ENCODE measurements at places on chromosomes 6 and 20.
A peak's percentile ranks its signal among the peaks of the same experiment; 100 is the strongest.

DNA sequence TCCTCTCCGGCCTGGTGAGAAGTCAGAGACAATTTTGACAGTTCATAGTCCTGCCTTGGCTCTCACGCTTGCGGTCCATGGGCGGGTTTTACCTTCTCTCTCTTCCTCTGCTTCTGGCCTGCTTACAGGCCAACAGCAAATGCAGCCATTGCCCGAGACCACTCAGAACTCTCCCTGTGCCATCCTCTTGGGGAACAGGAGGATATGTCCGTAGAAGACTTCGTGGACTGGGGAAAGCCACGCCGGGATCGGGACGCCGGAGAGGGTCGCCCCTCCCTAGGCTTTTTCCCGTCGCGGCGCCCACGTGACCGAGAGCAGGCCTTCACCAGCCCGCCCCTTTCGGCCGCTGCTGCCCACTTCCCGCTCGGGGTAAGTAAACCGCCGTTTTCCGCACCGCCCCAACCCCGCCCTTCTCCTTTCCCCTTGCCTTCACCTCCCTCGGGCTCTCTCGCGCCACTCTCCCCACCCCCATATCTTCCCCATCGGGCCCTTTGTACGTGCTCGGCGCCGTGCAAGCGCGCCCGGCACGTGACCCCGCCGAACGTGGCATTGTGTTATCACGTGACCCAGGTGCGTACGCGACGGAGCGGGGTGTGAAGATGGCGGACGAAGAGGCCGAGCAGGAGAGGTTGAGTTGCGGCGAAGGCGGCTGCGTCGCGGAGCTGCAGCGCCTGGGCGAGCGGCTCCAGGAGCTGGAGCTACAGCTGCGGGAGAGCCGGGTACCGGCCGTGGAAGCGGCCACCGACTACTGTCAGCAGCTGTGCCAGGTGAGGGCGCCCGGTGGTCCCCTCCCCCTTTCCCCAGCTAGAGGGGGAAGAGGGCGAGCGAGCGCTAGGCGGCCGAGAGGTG is at the start of gene ZNF292:
ZNF292 (plus strand) TSS at position 573 of the 849 bp plus-strand sequence; CDS start at position 600, 27 bp downstream.
- DNase-seq, result peak; percentile 98

GRCh38 chr6:165991341-165991740 is 176.3 kb downstream of the TBXT start:
- DNase-seq, result no peak

DNA sequence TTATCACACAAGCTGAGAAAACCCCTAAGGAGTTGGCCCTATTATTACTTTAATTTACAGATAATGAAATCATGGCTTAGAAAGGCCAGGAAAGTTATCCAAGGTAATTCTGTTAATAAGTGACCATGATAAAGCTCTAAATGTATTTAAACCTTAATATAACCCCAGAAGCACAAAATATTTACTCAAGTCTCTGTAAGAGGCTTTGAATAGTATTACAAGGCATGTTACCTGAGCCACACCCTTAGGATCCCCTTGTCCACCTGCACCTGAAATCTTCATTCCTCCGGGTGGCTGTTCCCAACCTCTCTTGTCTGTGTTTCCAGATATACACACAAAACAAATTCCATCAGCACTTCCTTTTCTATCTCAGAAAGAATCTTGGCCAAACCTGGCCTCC is 271.6 kb upstream of the BMP2 start:
- DNase-seq, result no peak

DNA sequence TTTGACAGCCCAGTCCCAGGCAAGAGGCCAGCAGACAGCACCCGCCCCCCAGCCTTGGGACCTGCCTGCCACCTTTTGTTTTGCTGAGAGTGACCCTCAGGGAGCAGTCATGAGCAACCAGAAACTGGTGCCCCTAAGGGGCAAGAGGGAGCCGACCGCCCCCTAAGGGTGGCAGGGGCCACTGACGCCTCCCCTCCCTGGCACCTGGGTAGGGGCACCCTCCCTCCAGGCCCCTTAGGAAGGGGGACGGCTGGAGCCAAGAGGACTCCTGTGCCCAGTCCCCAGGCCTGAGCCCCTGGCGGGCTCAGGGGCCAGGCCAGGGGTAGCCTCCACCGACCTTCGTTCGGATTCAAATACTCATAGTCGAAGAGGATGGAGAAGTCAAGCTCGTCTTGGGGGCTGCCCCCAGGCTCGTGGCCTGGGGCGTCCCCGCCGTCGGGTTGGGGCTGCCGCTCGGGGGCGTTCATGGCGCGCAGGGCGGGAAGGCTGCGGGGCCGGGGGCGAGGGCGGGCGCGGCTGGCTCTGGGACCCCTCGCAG is 417 bp downstream of the NFATC2 start:
- no peak for DNase-seq

DNA sequence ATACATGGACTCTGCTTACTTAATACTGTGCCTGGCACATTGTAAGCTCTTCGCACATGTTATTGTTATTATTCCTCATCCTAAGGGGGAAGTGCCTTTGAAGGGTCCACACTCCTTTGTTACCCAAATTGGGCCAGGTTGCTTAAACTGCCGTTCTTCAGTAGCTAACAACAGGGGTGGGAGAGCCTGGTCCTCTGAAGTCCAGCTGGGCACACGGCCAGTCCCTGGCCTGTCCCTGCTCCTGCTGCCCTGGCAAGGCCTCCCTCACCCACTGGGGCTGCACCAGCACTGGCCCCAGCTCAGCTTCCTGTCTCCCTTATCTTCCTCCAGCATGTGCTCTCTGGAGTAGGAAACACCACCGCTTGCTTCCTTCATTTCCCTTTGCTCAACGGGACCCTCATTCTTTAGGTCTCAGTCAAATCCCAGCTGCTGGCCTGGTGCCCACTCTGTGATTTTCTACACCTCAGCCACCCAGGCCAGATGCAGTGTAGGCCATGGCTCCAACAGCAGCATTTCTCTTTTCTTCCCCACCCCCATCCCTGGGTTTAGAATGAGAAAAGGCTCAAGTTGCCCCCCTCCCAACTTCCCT is 5.5 kb upstream of the PROCR start:
- DNase-seq, result peak; percentile 4

DNA sequence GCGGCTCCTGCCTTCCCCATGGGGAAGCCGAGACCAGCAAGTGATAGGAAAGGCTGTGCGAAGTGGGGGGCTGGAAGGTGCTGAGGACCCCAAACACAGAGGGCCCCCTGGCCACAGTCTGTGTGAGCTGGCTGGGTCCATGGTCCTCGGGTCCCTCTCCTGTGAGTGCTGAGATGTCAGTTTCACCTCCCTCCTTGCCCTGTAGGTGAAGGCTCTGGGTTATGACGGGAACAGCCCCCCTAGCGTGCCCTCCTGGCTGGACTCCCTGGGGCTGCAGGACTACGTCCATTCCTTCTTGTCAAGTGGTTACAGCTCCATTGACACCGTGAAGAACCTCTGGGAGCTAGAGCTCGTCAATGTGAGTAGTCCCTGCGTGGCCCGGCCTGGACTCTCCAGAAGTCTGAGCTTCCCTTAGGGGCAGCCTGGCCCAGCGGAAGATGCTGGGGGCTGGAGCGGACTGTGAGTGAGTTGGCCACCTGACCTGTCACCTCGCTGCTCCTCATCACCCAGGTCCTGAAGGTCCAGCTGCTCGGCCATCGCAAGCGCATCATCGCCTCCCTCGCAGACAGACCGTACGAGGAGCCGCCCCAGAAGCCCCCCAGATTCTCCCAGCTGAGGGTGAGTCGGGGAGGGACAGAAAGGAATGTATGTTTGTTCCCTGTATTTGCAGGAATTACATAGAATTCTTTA is 61.7 kb downstream of the TCP11 start:
- no peak for DNase-seq

DNA sequence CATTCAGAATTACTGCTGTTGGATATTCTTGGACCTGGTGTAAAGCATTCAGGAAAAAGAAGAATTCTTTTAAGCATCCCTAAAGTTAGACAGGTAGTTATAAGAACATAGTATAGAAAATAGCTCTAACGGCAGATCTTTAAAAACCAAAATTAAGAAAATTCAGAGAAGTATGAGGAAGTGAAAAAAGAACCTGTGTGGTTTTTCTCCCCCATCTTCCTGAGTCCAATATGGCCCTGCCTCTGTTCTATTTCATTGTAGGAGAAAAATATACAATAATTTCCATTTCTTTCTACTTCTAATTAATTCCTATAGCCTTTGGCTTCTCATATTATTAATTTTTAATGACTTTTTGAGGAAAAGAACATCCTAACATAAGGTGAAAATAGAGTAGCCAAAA is 47.1 kb downstream of the FHL5 start:
- DNase-seq, result no peak

- no peak for DNase-seq
These were observed 327.6 kb upstream of the HTR1E start for GRCh38 chr6:86609549-86610388.

DNA sequence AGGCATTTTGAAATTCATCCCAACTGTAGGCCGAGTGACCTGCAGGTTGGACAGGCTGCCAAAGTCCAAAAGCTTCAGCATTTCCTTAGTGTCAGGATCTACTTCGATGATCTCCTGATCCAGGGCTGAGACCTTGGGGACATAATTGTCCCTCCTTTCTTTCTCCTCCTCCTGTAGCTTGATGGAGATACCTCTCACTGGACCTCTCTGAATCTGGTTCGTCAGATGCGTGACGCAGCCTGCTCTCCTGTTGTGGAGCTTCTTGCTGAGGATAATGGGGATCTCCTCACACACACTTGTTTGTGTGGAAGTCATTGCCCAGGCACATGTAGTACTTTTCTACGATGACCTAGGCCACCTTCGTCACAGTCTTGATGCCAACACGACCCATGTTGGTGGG is 1.5 kb upstream of the MAS1L start:
- no peak for DNase-seq

GRCh38 chr6:155398221-155398620 is 57.4 kb downstream of the NOX3 start:
- DNase-seq, result no peak

DNA sequence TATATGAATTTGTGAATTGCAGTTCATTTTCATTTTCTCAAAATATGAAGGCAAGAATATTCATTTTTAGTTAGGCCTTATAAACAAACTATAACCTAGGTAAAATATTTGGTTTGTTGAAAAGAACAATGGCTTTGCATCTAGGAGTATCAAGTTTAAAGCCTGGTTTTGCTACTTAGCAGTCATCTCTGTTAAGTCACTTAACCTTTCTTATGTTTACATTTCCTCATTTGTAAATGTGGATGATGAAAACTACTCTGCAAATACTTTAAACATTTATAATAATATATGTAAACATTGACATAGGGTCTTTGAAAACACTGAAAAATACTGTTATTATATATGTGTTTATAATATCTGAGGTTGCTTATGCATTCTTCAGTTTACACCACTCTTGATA is 135.5 kb downstream of the CENPW start:
- no peak for DNase-seq

DNA sequence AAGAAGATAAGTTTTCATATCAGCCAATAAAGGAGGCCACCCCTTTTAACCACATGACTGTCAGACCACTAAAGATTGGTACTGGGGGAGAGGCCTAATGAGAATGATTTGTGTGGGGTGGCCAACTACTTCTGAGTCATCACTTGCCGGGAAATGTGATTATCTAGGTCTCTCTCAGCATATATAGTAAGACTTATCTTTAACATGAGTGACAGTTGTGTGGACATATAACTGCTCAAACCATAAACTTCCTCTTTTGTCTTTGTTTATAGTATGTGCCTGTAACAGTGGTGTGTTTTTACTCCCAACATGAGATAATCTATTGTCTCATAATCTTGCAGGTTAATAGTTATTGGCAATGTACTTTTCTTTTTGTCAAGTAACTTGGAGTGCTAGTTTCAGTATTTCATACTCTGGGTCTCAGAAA is 312.4 kb downstream of the CDKAL1 start:
- DNase-seq, result no peak

GRCh38 chr20:63434599-63435378 is 37.7 kb downstream of the KCNQ2 start:
- DNase-seq, result peak; percentile 26

DNA sequence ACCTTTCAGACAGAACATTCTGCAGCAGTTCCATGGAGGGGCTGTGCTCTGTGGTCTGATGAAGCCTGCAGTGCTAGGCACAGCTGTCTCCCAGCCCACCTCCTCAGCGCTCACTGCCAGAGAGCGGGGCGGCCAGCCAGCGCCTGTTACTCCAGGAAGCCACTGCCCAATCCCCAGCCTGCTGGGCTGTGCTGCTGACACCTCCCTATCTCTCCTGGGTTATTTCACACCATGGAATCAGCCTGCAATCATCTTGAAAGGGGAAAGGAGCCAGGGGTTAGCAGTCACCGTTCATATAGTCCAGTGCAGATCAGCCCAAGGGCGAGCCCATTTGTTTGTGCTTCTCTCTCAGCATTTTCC is 46.3 kb upstream of the NHSL1 start:
- no peak for DNase-seq

DNA sequence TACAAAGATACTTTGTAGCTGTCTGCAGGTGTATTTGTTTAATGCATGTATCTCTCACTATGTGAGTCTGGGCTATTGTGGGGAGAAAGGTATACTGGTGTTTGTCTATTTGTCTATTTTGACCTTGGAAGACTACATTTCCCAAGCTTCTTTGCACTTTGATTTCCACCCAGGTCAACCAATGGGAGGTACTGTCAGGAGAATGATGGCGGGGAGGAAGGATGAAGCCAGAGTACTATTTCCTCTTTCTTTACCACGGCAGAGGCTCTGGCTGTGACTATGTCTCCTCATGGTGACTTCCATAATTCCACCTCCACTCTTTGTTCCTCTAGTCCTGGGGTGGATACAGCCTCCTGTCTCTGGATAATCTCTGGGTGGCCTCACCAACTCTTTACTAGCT is 23.1 kb downstream of the LBP start:
- no peak for DNase-seq

DNA sequence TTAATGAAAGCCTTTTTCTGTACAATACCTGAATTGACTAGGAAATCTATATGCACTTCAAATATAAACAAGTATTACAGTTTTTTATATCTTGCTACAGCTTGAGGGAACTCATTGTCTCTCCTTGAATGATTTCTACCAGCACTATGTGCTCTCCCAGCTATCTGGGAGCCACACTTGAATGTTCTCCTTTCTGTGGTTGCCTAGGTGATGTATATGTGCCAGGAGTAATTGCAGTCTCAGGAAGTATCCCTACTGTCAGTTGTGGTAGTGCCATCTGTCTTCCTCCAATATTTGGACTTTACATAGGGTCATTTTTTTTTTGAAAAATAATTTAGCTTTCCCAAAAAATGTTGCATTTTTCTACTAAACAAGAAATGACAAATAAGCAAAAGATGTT is 288.0 kb upstream of the PLCB4 start:
- DNase-seq, result no peak

GRCh38 chr6:165768961-165769360 is 105.9 kb upstream of the PDE10A start:
- DNase-seq, result no peak

DNA sequence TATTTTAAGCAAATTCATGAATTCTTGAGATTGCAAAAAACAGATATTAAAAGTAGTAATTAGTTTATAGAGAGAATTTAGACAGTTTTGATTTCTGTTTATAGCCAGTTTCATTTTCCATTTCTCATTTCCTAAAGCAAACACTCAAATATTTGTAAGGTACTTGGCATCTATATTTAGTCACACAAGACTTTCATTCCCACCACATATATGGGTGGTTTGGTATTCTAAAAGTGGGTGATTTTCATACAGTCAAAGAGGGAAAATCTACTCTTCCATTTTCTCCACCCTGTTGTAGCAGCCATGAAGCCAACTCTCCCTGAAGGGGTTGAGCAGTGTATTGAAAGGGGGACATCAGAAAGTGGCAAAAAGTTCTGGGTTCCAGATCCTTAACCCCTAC is 181.1 kb upstream of the SUPT3H start:
- no peak for DNase-seq

All from anterior cingulate cortex (tissue), 58 donors.